Left forelimb (tissue), 1 donor: ENCODE measurements at places on chromosomes 6 and 20.

- DNase-seq = no peak
Observed at GRCh38 chr6:149913085-149913484, 9.8 kb downstream of the RAET1G start.

GRCh38 chr20:12113468-12114371, 196.0 kb downstream of the BTBD3 start:
- no peak for DNase-seq

DNA sequence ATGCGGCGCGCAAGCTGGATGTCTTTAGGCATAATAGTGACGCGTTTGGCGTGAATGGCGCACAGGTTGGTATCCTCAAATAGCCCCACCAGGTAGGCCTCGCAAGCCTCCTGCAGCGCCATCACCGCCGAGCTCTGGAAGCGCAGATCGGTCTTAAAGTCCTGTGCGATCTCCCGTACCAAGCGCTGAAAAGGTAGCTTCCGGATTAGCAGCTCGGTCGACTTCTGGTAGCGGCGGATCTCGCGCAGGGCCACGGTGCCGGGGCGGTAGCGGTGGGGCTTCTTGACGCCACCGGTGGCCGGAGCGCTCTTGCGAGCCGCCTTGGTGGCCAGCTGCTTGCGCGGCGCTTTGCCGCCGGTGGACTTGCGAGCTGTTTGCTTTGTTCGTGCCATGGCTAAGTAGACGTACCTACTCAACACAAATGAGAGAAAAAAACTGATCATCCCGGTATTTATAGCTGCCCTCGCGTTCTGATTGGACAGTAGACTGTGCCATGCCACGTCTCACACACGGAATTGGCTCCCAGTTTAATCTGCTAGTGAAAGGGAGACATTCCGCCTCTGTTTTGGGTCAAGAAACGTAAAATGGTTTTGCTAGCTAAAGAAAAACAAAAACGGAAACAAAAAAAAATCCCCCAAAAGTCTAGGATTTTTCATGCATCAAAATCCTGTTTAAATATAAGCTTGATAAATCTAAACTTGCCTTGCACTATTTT, 40.1 kb downstream of the OR2B2 start:
- DNase-seq = peak; percentile 91

- DNase-seq = no peak
Observed at GRCh38 chr6:33604941-33605854, 15.9 kb upstream of the ITPR3 start.

GRCh38 chr20:31430568-31431115, 9.8 kb upstream of the DEFB123 start:
- no peak for DNase-seq

GRCh38 chr20:39800111-39800510, 838.0 kb downstream of the DHX35 start:
- no peak for DNase-seq

DNA sequence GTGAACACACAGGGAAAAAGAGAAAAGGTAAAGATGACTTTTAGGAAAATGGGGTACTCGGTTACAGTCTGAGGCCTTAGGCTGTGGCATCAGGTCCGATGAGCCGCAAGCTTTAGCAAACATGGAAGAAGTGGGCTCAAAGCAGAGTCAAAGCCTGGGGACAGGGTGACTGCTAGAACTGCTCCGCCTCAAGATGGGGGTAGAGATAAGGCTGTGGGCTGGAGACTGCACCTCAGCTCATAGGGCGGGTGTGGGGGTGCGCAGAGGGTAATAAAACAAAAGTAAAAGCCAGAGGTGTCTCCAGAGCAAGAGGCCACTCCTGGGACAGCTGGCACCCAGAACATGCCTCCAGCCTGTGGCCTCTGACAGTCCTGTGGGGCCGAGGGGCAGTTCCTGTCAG, 21.3 kb upstream of the SYNDIG1 start:
- DNase-seq = peak; percentile 48

DNA sequence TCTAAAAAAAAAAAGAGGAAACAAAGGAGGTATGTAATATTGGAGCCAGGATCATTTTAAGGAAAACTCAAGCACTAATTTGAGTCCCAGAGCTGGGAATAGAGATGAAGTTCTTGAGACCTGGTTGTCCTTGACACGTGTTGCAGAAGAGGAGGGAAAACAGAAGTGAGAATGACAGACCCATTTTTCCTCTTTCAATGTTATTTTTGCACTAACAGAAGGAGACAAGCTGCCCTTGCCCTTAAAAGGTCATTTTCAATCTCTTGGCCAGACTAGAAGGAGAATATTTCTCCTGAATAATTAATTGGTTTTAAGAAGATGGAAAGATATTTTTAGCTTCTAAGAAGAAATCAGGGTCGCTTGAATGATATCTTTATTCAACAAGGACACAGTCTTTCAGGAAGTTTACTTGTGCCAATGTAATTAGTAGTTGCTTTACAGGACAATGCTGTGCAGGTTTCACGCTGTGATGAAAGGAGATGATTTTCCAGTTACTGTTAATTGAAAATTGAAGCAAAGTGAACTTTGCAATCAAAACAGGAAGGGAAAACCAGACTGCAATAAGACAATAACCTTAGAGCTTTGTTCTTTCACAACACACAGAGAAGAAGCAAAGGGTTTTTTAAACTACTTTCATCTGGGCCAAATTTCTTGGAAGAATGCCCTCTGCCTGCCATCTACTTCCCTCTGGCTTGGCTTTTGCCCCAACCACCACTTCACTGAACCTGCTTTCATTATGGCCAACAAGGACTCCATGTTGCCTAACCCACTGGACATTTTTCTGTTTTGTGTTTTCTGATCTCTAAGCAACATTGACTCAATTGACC, 107.8 kb upstream of the SHLD1 start:
- DNase-seq = no peak

DNA sequence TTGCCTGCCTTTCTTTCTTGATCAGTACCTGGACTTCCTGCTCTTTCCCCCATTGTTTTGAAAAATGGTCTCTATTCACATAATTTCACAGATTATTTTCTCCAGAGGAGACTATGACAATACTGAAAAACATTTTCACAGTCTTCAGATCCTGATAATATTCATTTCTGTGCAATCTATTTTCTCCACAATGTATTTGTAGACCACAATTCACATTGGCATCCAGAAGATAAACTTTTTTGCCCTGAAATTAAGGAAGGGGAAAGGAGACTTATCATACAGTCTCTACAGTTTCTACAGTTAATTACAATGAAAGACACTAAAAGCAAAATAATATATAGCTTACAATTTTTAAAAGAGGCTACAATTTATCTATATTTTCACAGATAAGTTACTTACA, 18.4 kb downstream of the LCA5 start:
- DNase-seq = no peak

DNA sequence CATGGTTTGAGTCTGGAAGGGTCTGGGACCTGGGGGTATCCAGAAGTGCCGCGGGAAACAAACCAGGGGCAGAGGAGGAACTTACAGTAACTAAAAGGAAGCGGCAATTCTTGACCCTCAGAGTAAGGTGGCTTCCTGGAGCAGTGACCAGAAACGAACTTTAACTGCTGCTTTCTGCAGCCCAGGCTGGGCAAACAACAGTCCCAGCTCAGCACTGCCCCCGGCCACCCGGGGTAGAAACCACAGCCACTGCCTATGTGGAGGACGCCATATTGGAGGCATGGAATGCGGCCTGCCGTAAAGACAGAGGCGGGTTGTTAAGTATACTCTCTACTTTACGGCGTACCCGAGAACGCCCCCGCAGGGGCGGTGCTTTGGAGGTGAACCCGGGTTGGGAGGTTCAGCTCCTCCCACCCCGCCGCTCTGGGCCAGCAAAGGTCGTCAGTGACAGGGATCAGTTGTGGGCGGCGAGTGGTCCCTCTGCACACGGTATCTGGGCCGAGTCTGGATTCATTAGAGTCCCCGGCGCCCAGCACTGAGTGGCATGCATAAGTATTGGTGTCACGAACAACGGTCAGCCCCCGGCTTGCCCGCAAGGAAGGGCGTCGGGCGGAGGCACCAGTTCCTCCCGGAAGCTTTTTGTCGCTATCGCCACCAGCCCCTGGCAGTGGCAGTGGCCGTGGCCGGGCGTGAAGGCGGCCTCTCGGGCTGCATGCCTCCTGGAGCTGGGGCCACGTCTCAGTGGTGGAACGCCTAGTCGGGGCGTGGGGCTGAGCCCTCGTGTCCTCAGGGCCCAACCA, at the start of gene PDSS2:
Gene PDSS2, minus strand, starts transcription at position 282 of the 800 bp plus-strand sequence. Its CDS starts 279 bp downstream, at position 3.
- peak; percentile 97 for DNase-seq

DNA sequence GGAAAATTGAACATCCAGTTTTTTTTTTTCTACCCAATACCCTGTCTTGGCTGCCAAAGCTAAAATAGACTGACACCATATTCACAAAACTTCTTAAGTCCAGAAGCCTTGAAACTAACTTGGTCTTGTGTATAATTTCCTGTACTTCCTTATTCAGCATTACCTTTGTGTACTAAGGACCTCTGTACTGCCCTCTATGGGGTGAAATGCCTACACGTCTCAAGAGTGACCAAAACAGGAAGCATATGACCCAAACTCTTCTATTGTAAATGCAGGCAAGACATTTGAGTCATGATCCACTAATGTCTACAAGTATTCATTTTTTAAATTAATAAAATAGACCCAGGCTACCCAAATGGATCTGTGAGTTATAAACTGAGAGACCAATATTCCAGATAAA, 50.4 kb downstream of the HMGCLL1 start:
- no peak for DNase-seq

- no peak for DNase-seq
Observed at GRCh38 chr6:4030669-4031068, 48.3 kb downstream of the FAM217A start.

DNA sequence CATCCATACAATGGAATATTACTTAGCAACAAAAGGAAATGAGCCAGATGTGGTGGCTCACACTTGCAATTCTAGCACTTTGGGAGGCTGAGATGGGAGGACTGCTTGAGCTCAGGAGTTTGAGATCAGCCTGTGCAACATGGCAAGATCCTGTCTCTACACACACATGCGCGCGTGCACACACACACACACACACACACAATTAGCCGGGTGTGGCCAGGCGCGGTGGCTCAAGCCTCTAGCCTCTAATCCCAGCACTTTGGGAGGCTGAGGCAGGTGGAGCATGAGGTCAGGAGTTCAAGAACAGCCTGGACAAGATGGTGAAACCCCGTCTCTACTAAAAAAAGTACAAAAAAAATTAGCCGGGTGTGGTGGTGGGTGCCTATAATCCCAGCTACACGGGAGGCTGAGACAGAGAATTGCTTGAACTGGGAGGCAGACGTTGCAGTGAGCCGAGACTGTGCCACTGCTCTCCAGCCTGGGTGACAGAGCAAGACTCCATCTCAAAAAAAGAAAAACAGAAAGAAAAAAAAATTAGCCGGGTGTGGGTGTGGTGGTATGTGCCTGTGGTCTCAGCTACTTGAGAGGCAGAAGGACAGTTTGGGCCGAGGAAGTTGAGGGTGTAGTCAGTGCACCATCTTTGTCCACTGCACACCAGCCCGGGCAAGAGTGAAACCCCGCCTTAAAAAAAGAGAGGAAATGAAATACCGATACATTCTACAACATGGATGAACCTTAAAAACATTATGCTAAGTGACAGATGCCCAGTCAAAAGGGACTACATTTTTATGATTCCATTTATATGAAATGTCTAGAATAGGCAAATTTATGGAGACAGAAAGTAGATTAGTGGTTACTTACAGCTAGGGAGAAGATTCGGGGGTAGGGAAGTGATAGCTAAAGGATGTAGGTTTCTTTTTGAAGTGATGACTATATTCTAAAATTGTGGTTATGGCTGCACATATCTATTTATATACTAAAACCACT, 52.5 kb downstream of the RBL1 start:
- no peak for DNase-seq

DNA sequence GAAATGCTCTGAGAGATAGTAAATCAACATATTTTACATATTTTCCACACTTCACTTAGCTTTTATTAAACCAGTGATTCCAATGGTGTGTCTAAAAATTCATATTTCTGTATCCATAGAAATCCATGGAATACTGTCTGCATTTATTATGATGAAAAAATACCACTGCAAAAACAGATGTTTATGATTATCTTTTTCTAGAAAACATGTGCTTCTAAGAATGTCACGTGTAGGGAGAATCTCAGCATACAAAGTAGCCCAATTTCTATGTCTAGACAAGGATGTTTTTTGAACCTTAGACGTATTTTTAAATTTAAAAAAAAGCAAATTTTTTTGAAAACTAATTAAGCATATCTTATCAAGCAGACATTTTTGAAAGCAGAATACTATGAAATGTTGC, 622.4 kb downstream of the TENT5A start:
- DNase-seq = no peak

- DNase-seq = no peak
Observed at GRCh38 chr20:64142590-64142989, 21.7 kb upstream of the MYT1 start.

- DNase-seq = no peak
Observed at GRCh38 chr20:52724541-52724940, 247.6 kb upstream of the TSHZ2 start.

GRCh38 chr6:36590237-36590636, 3.9 kb upstream of the SRSF3 start:
- no peak for DNase-seq

GRCh38 chr6:116881236-116881635, 4.2 kb downstream of the RFX6 start:
- no peak for DNase-seq

DNA sequence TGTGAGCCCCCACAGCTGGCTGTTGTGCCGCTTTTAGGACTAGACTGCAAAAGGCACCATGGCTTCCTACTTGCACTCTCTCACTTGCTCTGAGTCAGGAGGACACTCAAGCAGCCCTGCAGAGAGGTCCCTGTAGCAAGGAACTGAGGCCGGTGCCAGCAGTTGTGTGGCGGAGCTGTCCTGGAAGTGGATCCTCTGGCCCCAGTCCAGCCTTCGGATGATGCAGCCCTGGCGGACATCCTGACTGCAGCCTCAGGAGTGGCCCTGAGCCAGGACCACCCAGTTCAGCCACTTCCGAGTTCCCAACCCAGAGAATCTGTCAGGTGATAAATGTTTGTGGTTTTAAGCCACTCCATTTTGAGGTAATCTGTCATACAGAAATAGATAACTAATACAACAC, 17.5 kb downstream of the CTCFL start:
- no peak for DNase-seq

DNA sequence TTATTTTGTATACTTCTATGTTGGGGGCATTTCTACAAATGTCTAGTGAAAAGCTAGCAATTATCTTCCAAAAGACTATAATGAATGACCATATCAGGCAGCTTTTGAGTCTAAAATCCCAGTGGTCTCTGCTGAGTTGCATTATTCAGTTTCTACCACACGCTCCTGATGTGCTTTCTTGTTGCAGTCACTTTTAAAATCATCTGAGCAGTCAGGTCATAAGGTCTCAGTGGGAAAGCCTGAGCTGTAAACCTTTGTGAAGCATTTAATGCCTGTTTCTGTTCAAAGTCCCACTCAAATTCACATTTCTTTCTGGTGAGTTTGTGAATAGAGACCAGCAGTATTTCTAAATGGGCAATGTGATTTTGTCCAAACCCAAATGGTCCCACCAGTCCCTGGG, 1681.5 kb downstream of the HACE1 start:
- no peak for DNase-seq

GRCh38 chr6:72132427-72132826, 246.1 kb downstream of the RIMS1 start:
- no peak for DNase-seq
